Stimulated activated CD4-positive, alpha-beta T cell treated with anti-CD3 and anti-CD28 coated beads, Interleukin-1b, Interleukin-23, amount 100 ng/mL, for 4 hours (primary cell): ENCODE measurements at places on chromosomes 7 and 10.

DNA sequence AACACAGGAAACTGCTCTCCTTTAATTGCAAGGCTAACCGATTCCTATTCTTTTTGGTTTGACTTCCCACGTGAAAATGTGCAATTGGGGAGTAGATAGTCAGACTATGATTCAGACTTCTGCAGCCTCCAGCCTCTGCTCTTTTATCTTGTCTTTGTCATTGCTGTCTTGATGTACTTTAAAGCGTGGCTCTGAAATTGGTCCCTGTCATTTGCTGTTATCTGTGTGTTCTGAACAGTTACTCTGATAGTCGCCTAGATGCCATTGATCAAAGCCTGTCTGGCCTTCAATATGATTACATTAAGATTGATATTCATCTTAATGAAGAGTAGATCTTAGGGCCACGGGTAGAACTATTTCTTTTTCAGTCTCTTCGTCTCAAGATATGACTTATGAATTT is 799.2 kb downstream of the REEP3 start:
- no peak for DNase-seq

- no peak for DNase-seq
Observed at GRCh38 chr10:131618587-131619267, 282.1 kb upstream of the PPP2R2D start.

DNA sequence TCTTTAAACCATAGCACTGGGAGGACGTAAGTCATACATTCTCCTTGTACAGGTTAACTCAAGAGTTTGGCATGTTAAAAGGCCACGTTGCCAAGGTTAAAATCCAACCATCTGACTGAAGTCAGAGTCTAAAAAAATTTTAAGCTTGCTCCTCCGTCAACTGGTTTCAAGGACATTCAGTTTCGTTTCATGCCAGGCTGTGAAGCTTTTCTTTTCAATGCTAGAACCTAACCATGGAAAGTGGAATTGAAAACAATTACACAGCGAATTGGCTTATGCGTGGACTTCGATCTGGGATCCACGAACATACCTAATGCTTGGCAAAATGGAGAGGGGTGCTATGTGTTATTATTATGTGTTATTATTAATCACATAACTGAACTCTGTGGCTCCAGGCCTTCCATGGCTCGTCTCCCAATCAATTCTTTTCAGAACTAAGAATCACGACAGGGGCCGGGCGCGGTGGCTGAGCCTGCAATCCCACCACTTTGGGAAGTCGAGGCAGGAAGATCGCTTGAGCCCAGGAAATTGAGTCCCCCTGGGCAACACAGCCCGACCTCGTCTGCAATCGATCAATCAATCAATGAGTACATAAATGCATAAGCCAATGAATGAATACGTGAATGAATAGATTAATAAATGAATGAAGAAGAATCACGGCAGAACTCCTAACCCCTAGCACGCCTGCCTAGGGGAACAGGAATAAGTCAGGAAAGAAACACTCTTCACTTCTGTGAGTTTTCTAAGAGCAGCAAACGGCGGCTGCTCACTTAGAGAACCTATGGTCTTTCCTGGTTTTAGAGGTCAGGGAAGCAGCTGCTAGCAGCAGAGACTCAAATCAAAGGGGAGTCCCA is 733 bp upstream of the ARL5B start:
- DNase-seq: no peak

DNA sequence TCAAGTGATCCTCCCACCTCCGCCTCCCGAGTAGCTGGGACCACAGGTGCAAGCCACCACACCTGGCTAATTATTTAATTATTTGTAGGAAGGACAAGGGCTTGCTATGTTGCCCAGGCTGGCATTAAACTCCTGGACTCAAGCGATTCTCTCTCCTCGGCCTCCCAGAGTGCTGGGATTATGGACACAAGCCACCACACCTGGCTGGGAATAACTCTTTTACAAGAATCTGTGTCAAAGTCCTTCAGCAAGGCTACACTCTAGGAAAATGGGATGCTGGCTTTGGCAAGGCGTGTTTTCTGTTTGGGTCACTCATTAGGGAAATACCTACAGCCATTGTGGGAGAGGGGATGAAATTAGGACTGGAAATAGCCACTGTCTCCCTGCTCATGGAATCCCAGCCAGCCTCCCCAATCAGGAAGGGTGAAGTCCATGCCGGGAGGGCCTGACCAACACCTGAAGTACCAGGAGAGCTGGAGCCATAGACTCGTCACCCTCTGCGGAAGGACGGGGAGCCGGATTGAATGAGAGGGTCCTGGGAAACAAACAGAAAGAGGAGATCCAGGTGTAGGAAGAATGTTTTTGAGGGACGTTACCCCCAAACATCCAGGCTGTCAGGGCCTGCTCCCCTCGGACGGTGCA is 72.2 kb upstream of the MYL10 start:
- no peak for DNase-seq

GRCh38 chr7:16891338-16891737 is 9.6 kb upstream of the AGR3 start:
- no peak for DNase-seq

- no peak for DNase-seq
Observed at GRCh38 chr7:69803699-69804516, 205.6 kb downstream of the AUTS2 start.

GRCh38 chr7:159094023-159094740 is 50.5 kb downstream of the VIPR2 start:
- DNase-seq: no peak
